WTC11 (cell line): ENCODE measurements at places on chromosomes 2 and 18. TPM values are rescaled to one million over a fixed set of nuclear protein-coding genes. Genes with fewer than 3 reads are reported as not detected.
A peak's percentile ranks its signal among the peaks of the same experiment; 100 is the strongest.

- DNase-seq, result no peak
These were observed 50.0 kb upstream of the FRZB start for GRCh38 chr2:182916417-182916816.

DNA sequence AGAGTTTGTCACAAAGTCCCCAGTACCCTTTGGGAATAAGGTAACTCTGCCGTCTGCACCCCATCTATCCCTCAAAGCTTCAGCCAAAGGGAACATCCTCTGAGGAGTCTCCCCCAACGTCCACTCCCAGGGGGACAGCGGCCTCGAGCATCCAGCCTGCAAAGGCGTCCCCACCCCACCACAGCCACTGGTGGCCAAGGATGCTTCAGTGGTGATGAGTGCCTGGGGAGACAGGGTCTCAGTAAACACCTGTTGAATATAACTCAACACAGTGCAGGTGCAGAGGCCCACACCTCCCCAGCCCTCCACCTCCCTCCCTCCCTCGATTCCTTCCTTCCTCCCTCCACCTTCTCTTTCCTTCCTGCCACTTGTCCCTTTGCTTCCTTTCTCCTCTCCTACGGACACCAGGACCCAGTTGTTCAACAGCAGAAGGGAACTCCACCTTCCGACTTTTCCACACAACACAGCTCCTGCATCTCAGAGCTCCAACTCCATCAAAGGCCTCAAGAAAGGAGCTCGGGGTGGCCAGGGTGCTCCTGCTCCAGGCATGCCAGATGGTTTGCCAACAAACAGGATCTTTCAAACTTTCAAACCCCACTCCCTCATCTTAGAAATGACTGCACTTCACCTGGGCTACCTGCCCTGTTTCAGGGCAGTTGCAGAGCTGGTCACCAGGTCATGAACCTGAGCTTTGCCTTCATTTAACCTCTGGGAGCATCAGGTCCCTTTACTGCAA lies 87.8 kb upstream of the SNTG2 start:
- no peak for DNase-seq

GTF3C2 gene
- 103 to 123 TPM (median 107 TPM) in 3 replicates for total RNA-seq

SLC8A1 gene
- 1.4 to 2.6 TPM (median 1.7 TPM) in 3 replicates for total RNA-seq

- DNase-seq, result no peak
These were observed 9.0 kb downstream of the STK25 start for GRCh38 chr2:241499146-241499965.

GRCh38 chr2:190500054-190500502 lies 34.4 kb downstream of the NEMP2 start:
- DNase-seq, result peak; percentile 12

- no peak for DNase-seq
These were observed 12.8 kb upstream of the FMNL2 start for GRCh38 chr2:152322222-152322621.

ANO7 gene
- 8.0 to 8.8 TPM (median 8.6 TPM) in 3 replicates for total RNA-seq

- DNase-seq, result no peak
These were observed 133.3 kb downstream of the DNAH6 start for GRCh38 chr2:84649487-84650142.

- DNase-seq, result no peak
These were observed 101.5 kb downstream of the KCNF1 start for GRCh38 chr2:11013196-11013595.

ABCG8 gene
- total RNA-seq, result 0.23 to 0.25 TPM in 2 of 3 replicates, not detected in the other

DNAJC27 gene
- 3.8 to 5.4 TPM (median 5.0 TPM) in 3 replicates for total RNA-seq

LCT gene
- 0.02 TPM in 1 of 3 replicates, not detected in the others for total RNA-seq

GRCh38 chr2:70321370-70321769 lies 19.5 kb upstream of the FAM136A start:
- no peak for DNase-seq

DNA sequence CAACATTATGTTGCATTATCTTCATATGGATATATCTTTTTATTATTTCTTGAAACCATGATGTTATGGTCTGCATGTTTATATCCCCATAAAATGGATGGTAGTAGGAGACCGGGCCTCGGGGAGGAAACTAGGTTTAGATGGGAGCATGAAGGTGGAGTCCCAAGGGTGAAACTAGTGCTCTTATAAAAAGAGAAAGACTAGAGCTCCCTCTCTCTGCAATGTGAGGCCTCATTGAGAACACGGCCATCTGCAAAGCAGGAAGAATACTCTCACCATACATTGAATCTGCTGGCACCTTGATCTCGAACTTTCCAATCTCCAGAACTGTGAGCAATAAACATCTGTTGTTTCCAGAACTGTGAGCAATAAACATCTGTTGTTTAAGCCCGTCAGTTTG lies 64.0 kb downstream of the NXPH2 start:
- no peak for DNase-seq

DNA sequence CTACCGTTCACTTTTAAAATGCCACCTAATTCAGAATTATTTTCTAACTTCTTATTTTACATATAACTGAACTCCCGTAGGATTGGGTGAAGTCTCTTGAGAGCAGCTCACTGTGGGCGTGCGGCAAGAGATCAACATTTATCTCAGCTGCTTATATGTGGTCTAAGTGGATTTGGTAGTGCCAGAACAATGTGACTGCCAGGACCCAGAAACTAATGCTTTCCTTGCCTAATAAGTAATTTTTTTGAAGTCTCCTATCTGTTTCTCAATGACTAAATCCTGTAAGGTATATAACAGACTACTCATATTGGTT lies 11.2 kb upstream of the NFE2L2 start:
- no peak for DNase-seq

DNA sequence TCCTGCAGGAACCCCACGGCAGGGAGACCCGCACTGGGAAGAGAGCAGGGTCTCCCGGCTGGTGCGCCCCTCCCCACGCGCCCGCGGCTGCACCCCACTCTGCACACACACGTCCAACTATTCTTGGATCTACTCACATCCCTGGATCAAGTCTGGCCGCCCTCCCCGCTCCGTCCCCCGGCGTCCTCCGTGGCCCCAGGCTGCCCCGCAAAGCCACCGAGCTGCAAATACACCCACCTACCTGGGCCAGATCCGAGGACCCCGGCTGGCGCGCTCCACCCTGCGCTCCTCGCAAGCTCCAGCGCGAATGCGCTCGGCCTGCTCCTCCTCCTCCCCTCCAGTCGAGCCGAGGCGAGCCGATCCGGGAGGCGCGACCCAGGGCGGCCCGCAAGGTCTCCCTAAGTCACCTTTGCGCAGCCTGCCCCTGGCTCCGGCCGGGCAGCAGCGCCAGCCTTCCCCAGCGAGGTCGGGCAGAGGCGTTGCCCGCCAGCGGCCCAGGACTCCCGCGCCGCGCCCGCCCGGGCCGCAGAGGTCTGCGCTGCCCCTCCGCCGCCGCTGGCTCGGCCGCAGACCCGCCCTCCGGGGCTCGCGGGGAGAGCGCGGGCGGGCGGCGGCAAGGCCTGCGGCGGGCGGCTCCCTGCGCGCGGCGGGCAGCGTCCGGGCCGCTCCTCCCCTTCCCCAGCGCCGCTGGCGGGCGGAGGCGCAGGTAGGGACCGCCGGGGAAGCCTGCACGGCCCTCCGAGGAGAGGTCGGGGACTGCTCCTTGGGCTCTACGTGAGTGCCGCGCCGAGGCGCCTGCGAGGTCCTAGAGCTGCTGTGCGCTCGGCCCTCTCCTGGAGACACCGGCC lies 126.0 kb downstream of the OSBPL1A start:
- DNase-seq, result peak; percentile 88

- DNase-seq, result no peak
These were observed 7.9 kb downstream of the SS18 start for GRCh38 chr18:26082475-26082874.

DPYSL5 gene
- 7.6 to 12.1 TPM (median 9.2 TPM) in 3 replicates for total RNA-seq

- no peak for DNase-seq
These were observed 15.4 kb downstream of the HK2 start for GRCh38 chr2:74849228-74849892.

DNA sequence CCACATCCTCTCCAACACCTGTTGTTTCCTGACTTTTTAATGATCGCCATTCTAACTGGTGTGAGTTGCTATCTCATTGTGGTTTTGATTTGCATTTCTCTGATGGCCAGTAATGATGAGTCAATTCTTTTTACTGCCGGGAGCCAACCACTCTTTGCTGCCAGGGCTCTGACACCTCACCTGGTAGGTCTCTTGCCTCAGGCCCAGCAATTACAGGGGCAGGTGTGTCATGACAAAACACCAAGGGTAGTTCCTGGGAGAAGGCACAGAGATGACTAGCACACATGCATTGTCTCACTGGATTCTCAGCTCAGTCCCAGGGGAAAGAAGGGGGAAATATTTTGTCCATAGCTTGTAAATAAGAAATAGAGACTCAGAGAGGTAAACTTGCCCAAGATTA lies 122.3 kb downstream of the CHST9 start:
- DNase-seq, result no peak

DNA sequence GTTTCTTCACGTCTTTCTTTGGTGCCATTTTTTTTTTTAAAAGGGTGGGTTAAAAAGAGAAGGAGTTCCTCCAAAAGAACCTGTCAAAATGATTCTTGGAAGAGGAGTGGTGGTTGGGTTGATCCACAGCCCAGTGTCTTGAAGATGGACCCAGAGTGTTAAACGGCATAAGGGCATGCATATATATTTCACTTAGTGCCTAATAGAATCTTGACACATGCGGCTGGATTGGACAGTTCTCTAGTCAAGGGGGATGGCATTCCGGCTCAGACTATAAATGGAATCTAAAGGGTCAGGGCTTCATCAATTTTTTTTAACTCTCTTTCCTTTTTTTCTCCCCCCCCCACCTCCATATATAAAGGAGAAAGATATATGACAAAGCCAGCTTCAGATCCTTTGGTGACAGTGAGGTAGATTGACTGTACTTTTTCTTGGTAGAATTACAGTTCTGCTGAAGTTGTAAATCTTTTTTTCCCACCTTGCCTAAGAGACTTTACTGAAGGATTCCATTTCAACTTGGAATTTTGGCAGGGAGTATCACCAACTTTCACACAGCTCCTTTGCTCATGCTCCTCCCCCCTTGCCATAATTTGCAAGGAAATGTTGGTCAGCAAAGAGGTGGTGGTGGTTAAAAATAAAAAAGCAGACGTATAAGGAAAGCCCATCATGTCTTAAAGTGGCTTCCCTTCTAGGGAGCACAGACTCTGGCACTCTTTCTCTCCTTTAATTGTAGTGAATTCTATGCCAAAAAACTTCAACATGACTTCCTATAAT lies at the start of gene MYL1:
TSS of gene MYL1 (minus strand) at position 160 of the 774 bp plus-strand sequence. CDS start at position 28, 132 bp downstream.
- no peak for DNase-seq

DNA sequence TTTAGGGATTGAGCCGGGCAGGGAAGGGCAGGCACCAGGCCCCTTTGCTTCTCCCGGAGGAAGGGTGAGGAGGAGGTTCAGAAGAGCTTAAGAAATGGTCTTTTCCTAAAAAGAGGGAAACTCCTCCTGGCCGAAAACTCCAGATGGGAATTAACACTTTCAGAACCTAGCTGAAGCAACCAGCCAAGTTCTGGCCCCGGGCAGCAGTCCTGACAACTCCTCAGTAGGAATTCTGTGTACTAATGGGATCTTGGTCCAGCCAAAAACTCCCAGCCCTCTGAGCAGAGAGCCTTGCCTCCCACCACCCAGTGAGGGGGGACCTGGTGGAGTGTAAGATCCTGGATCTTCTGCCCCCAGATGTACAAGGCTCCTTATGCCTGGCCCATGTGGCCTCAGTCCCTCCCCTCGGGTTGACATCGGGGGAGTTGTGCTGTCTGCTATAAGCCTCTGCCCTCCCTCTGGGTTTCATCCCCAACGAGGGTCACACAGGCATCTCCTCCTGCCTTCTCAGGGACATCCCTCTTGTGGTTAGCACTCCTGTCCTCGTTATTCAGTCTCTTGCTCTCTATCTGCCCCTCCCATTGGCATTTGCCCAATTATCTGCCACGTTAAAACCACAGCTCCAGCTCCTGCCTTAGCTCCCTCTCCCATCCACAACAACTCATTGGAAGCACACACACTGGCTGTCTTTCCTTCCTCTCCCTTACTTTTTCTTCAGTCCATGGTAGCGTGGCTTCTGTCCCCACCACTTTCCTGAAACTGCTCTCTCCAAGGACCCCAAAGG lies 184.6 kb downstream of the CYP26B1 start:
- no peak for DNase-seq

TMEM87B gene
- total RNA-seq, result 9.0 to 12.5 TPM (median 10.6 TPM) in 3 replicates

GRCh38 chr18:39019989-39020388 lies 1454.4 kb upstream of the CELF4 start:
- DNase-seq, result no peak

- no peak for DNase-seq
These were observed 82.0 kb downstream of the GALNT13 start for GRCh38 chr2:153953761-153954160.

- no peak for DNase-seq
These were observed 198.7 kb downstream of the LTBP1 start for GRCh38 chr2:33145459-33145858.

DIPK1C gene
- total RNA-seq, result not detected in 3 replicates

DNA sequence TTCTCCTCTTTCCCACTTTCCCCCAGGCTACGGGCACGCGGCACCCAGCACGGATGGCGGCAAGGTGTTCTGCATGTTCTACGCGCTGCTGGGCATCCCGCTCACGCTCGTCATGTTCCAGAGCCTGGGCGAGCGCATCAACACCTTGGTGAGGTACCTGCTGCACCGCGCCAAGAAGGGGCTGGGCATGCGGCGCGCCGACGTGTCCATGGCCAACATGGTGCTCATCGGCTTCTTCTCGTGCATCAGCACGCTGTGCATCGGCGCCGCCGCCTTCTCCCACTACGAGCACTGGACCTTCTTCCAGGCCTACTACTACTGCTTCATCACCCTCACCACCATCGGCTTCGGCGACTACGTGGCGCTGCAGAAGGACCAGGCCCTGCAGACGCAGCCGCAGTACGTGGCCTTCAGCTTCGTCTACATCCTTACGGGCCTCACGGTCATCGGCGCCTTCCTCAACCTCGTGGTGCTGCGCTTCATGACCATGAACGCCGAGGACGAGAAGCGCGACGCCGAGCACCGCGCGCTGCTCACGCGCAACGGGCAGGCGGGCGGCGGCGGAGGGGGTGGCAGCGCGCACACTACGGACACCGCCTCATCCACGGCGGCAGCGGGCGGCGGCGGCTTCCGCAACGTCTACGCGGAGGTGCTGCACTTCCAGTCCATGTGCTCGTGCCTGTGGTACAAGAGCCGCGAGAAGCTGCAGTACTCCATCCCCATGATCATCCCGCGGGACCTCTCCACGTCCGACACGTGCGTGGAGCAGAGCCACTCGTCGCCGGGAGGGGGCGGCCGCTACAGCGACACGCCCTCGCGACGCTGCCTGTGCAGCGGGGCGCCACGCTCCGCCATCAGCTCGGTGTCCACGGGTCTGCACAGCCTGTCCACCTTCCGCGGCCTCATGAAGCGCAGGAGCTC lies 35.4 kb downstream of the KCNK3 start:
- no peak for DNase-seq

GRCh38 chr18:13376841-13377351 lies 158.3 kb downstream of the LDLRAD4 start:
- DNase-seq, result no peak

GRCh38 chr18:23924813-23925212 lies 89.7 kb upstream of the TTC39C start:
- no peak for DNase-seq

POTEI gene
- total RNA-seq, result 2.2 to 3.2 TPM (median 2.7 TPM) in 3 replicates

HAAO gene
- total RNA-seq, result 8.0 to 9.8 TPM (median 8.4 TPM) in 3 replicates

DNA sequence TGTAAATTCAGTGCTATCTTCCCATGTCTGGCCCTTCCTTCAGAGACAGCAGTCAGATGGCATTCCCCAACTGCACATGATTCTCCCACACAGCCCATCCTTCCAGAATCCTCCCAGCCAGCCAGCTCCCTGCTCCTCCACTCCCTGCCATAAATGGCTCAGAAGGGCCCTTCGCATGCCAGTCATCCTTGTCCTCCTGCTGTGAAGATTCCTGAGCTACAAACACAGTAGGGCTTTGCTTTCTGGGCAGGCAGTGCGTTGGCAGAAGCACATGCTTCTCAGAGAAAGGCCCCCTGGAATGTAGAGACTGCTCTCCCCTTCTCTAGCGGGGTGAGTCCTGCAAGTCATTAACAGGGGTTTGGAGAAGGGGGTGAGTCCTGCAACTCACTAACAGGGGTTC lies 71.9 kb downstream of the TEX51 start:
- DNase-seq, result no peak

- no peak for DNase-seq
These were observed 84.8 kb downstream of the SETBP1 start for GRCh38 chr18:44765456-44765855.
